ENCODE measurements at places on chromosomes 5 and 9.

- no peak for DNase-seq
Measured at GRCh38 chr5:74093561-74093960, 467.6 kb downstream of the ARHGEF28 start.

DNA sequence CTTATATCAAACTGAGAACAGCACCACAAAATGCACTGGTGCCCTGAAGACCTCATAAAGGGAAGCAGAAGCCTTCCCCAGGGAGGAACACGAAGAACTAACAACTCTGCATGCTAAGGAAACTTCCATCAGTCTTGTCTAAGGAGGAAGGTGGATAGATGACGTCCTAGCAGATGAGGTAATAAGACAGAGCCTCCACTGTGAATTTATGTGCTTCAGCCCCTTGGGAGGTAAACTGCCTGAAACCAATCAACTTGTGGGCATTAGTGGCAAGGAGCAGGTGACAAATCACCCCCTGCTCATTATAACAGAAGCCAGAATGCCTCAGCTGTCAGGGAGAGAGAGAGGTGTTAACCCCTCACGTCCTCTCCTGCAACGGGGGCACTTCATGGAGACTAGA, 48.9 kb upstream of the SPIN1 start:
- DNase-seq = no peak

GRCh38 chr9:4155221-4156026, 144.4 kb downstream of the GLIS3 start:
- DNase-seq = no peak

DNA sequence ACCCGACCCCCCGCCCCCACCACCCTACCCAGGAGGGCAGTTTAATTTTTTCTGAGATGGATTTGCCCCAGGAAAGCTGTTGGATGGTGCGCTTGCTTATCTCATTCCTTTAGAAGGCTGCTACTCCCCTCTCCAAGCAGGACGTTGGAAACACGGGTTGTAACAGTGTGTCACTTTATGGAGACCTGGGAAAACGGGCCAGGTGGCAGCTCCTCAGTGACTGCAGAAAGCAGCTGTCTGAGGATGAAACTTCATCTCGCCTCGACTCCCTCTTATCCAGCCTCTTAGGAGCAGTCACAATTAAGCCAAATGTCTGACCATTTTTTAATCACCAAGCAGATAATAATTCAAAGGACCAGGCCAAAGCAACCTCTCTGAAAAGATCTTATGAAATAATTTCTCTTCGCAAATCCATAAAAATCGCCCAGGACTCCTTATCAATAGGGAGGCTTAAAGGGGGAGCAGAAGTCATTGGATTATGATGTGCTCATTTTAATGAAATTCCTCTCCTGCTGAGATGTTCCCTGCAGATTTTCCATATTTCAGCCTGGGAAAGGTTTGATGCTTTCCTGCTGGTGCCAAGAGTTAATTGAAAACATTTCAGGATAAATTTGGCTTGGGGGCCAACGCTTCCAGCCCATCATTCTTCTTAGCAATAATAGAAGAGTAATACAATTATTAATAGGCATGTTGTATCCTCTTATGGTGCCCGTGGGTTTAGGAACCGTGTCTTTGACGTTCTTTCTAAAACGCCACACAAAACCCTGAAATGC, 26.0 kb downstream of the GAS1 start:
- DNase-seq = no peak

DNA sequence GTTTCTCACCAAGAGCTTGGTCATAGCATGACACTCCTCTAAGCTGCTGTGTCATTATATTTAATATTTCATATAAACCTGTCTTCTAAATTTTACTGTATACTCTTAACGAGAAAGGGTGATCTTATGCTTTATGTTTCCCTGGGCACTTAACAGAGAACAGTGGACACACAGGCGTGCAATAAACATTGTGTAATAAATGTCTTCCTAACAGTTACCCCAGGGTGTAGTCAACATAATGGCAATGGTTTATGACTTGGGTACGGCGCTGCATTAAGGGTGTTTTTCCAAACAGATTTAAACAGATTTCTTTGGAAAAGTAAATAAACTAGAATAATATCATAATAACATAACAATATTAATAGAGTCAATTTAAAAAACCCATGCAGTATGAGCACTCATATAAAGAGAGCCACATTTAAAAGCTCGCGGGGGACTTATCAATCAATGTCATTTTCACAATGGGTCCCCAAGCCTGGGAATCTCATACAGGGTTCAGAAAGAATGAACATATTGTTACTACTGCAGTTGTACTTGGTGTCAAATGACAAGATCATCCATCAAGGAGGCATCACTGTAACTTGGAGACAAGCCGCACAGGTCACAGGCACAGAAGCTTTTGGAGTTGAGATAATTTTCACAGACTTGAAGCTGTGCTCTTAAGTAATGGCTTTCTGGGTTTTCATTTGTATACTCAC, 376.4 kb downstream of the CTNND2 start:
- no peak for DNase-seq

- no peak for DNase-seq
Measured at GRCh38 chr5:135993880-135994636, 34.7 kb upstream of the TGFBI start.

DNA sequence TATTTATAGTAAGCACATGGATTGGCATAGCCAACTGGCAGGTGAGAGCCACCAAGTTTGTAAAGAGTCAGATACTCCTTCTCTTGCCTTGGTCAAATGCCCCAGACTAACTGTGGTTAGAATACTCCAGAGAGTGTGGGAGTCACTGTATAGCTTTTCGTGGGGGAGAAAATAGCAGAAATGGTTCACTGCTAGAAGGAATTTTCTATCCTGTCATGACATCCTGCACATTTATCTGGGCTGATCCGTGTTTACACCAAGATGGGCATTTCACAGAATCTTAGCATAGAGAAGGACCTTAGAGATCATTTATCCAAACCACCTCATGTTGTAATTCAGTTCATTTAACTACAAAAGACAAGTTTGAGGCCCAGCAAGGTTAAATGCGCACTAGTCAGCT, 460.8 kb downstream of the ENC1 start:
- no peak for DNase-seq

- DNase-seq = no peak
Measured at GRCh38 chr5:39255406-39255805, 36.0 kb upstream of the FYB1 start.

DNA sequence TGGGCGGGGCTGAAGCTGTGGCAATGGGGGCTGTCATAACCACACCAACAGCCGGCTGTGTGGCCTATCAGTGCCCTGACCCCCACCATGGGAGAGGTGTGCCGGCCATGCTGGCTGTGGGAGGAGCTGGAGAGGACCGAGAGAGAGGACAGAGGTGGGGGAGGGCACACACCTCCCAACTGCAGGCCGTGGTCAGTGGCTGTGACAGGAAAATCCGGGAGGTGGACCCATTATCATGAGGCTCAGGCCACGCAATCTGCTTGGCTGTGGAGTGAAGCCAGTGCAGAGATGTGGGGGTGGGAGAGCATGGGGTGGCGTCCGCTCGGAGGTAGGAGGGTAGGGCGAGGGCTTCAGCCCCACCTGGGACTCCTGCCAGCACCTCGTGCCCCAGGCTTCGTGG, 136.1 kb downstream of the RXRA start:
- DNase-seq = no peak

GRCh38 chr5:17004441-17005106, 68.5 kb upstream of the MYO10 start:
- no peak for DNase-seq

DNA sequence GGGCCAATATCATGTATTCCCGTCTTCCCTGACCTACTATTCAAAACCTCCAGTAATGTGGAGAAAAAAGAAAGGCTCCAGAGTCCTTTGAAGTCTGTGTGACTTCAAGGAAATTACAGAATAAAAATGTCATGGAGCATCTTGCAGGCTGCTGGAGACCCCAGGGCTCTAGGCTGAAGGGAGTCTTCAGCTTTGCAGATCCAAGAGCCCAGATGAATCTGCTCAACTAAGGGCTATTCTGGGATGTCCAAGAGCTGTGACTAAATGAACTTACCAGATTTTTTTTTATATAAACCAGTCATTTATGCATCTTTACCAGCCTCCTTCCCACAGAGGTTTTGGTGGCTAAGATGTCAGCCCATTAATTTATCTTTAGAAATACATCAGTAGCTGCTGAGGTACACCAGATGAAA, 167.3 kb downstream of the MUSK start:
- no peak for DNase-seq

DNA sequence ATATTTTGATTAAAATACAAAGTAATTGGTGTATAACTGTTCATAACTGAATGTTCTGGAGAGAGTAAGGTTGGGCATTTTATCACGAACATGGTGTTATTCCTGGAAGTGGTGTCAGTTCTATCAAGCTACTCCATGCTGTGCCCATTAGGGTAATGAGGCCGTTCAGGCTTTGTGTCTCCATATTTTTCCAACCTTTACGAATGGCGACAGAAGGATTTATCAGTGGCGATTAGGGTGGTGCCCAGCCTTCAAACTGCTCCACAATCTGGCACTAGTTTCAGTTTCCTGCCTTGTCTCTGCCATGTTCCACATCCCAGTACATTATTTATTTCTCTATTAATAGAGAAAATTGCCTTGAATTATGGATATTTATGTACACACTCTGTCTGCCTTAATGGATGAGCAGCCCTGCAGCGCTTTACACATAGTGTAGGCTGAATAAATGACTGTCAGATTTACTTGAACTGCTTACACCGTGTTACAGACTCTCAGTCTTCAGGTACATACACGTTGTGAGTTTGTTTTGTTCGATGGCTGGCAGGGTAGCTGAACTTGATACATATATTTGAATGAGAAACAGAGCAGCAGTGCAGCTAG, 23.9 kb upstream of the TMC1 start:
- DNase-seq = no peak

DNA sequence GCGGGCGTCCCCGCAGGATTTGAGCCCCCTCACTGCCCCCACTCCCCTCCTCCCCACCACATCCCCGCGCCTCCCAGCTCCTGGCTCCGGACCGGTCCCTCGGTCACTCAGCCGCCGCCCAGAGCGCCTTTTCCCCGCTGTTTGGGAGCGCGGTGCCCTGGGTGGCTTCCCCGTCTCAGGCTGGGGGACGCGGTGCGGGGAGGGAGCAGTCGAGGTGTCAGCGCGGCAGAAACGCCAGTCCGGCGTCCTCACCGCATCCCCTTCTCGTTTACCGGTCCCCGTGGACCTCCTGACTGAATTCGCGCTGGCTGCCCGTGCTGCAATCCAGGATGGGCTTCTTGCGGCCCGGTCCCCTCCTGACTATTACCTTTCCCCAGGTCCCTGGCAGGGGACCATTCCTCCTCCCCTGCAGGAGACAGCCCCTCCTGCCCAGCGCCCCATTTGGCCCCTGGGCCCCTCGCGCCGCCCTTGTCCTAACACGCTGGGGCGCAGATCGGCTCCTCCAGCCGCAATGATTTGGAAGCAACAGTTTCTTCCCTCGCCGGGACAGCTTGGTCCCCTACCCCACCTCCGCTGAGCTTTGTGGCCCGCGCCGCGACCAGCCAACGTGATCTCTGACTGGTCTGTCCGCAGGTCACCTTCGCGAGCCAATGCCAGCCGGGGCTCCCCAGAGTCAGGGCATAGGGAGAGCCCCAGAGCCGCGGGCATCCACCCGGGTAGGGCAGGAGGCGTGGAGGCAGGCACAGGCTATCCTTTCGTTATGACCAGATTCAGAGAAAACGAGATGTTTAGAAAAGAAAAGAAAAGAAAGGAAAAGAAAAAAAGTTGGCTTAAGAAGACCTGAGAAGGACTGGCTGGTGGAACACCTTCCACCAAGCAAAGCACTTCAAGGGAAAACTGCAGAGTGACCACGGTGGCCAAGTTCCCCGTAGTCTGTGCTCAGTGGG, 1.2 kb downstream of the ANKRD33B start:
- DNase-seq = no peak

DNA sequence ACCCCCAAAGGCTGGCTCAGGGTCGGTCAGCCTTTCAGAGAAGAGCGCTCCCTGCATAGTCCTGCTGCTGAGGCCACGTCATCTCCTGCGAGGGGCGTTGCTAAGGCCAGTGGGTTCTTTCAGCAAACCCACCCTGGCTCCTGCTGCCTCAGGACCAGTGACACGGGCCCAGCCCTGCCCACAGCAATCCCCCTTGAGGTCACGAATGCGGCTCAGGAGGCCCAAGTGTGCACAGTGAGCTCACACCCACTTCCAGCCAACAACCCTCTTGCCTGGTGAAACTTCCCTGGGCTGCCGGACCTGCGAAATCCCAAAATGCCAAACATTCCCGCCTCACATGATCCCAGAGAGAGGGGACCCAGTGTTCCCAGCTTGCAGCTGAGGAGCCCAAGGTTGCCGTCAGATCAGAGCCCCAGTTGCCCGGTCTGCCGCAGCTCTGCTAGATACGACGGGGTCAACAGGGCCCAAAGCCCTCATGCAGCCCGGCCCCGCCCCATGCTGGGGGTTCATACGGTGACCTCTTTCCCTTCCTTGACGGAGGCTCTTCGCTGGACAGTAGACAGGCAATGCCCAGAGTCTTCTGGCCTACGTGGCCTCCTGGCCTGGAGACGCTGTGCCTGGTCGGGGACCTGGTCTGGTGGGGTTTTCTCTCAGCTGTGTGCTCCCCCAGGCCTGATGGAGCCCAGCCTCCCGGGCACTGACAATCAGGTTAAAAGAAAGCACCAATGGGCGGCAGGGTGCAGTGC, 116.4 kb upstream of the COL5A1 start:
- no peak for DNase-seq

GRCh38 chr9:122498883-122499288, 11.7 kb upstream of the OR1J2 start:
- DNase-seq = peak; percentile 11

DNA sequence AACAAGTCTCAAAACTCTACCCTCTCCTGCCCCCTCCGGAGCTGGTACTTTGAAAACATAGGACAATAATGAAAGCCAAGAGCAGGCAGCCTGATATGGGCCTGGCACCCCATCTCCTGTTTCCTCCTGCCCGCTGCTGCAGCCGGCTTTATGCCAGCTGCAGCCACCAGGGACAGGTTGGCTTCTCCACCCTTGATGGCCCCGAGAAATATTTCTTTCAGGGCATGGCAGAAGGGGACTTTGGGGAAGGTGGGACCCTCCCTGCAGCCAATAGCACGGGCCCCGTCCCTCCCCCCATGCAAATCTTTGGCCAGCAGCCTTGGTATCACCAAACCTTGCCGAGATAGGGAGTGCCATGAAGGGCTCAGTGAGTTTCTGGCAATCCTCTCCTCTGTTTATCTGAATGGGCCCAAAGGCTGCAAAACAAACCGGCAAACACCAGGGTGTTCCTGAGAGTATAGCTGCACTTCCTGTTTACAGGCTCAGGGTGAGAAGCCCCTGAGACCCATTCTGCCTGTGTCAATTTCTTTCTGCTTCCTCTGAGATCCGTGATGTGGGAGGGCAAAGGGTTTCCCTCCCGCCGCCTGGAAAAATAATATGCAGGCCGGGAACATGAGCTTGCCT, 73.4 kb upstream of the BOD1 start:
- no peak for DNase-seq

DNA sequence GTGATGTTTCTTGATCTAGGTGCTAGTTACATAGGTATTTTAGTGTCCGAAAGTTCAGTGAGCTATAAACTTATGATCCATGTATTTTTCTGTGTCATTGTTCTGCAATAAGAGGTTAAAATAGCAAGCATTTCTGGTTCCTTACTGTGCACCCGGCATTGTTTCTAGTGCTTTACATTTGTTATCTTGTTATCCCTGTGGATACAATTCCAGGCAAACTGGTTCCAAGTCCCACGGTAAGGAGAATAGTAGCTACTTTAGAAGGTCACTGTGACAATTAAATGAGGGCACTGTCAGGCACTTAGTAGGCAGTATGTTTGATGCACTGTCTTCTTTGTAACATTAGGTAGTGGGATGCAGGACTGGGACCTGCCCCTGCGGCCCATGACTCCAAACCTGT, 9.0 kb downstream of the FUBP3 start:
- DNase-seq = no peak

- peak; percentile 67 for DNase-seq
Measured at GRCh38 chr5:177005619-177006264, 837 bp downstream of the UIMC1 start.

GRCh38 chr9:95073918-95074317, 243.6 kb downstream of the FANCC start:
- no peak for DNase-seq

All from stimulated activated CD4-positive, alpha-beta T cell treated with anti-CD3 and anti-CD28 coated beads, Interleukin-12 subunit alpha, Interleukin-12 subunit beta, amount 100 ng/mL, for 48 hours (primary cell).